ENCODE measurements at places on chromosomes 16 and 17.

GRCh38 chr16:14131774-14132695, 60.9 kb downstream of the MRTFB start:
- DNase-seq = no peak

DNA sequence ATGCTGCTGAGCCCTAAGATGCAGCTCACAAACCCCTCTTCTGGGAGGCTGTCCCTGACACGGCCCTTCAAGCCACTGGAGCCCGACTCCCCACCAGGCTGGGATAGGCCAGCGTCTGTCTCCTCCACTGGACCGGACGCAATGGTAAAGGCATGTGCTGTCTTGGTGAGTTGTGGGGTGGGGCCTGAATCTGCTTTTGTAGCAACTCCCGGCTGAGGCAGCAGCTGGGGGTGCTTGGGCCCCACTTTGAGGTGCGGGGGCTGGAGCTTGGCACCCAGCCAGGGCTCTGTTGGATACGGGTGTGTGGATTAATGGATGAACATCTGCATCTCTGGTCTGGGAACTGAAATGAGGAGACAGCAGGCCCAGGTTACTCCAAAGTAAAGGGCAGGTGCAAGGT, 3.5 kb upstream of the NLRC3 start:
- no peak for DNase-seq

DNA sequence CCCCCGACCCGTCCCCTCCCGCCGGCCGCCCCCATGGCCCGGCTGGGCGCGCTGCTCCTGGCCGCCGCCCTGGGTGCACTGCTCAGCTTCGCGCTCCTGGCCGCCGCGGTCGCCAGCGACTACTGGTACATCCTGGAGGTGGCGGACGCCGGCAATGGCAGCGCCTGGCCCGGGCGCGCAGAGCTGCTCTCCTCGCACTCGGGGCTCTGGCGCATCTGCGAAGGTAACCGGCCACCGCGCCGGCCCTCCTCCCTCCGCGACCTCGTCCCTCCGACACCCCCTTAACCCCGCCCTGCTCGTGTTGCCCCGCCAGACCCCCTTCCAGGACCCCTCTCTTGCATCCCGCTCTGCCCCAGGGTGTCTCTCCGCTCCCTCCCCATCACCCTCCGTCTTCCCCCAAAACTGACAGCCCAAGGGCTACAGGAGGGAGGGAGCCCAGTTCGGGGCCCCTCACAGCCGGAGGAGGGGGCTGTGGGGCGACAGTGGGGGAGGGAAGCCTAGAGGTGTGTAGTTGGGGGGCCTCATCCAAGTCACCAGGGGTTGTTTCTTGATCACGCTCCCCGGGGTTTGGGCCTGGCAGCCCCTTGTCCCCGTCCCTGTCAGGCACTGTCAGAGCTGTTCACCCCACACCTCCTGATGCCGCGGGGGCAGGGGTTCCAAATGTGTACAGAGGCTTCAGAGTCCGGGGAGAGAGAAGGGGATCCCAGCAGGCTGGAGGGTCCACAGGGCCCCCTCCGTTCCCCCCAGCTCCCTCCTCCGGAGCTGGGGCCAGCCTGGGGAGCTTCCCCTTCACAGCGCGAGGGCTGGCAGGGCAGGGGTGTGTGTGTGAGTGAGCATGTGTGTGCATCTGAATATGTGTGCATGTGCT, 794 bp downstream of the TMEM235 start:
- DNase-seq = no peak

DNA sequence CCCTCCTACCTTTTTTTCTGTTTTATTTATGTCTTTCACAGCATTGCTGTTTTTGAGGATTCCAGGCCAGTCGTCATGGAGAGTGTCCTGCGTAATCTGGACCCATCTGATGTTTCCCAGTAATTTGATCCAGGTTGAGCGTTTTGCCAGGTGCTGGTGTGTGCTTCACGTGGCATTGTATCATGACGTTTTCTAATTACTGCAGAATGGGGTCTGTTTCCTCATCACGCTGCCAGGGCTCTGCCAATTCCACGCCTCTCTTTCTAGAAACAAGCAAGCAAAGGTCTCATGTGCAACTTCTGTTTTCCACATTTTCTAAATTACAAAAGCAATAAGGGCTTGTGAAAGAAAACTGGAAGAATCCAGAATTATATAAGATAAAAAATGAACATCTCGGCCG, 28.3 kb upstream of the BHLHA9 start:
- no peak for DNase-seq

- no peak for DNase-seq
Measured at GRCh38 chr17:77476006-77476405, 335.2 kb downstream of the SEC14L1 start.

DNA sequence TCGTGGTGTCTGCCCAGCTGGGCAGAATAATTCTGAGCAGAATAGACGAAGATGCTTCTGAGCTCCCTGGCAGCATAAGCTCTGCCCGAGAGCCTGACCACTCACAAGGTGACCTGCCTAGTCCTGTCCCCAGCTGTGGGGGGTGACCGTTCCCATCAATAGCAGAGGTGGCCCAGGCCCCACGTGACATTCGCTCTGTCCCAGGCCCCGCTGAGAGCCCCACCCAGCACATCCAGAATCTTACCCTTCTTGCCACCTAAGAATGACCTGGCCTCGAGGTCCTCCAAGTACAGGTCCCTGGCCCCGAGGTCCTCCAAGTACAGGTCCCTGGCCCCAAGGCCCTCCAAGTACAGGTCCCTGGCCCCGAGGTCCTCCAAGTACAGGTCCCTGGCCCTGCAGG, 695 bp upstream of the TMEM204 start:
- DNase-seq = no peak

DNA sequence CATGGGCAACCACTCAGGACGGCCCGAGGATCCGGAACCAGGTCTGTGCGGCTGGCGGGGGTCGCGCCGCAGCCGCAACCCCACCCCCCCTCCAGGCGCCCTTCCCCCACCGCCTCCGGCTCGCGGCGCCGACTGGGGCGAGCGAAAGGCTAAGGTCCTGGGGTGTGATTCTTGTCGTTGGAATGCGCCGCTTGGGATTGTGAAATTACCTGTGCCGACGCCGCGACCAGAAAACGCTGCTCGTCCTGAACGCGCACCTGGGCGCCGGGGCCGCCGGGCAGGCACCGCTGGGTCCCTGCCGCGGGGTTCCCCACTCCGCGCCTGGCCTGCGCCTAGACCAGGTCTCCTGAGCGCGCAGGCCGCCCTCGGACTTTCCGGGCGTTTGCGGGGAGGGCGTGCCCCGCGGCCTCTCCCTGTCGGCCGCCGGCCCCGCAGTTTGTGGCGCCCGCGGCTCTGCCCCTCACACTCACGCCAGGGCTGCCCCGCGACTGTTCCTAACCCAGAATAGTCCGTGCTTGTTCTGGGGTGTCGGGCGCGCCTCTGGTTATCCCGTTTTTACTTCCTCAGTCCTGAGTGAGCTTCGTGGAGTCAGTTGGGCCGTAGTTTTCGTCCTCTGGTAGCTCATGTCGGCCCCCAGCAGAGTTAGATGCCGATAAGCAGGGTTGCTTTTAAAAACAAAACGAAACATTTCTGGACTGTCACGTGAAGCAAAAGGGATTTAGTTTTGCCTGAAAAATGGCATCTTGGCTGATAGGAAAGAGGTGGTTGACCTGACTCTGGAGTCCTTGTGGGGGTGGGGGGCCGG, 147.2 kb downstream of the SPECC1 start:
- no peak for DNase-seq

GRCh38 chr17:62045517-62045916, 19.6 kb downstream of the MED13 start:
- DNase-seq = no peak

- no peak for DNase-seq
Measured at GRCh38 chr16:56300891-56301850, 109.9 kb downstream of the GNAO1 start.

DNA sequence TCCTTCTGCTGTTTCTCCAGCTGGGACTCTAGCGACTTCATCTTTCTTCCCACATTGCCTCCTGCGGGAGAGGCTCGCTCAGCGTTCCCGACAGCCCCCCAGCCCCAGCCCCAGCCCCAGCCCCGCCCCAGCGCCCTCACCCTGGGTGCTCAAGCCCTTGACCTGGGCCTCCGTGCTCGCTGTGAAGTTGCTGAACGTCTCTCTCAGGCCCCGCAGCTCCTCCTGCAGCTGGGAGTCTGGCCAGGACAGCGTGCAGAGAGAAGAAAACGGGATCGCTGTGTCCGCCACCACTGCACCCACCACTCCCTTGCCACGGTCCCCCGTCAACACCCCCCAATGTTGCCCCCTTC, 2.4 kb downstream of the ASGR1 start:
- DNase-seq = no peak

DNA sequence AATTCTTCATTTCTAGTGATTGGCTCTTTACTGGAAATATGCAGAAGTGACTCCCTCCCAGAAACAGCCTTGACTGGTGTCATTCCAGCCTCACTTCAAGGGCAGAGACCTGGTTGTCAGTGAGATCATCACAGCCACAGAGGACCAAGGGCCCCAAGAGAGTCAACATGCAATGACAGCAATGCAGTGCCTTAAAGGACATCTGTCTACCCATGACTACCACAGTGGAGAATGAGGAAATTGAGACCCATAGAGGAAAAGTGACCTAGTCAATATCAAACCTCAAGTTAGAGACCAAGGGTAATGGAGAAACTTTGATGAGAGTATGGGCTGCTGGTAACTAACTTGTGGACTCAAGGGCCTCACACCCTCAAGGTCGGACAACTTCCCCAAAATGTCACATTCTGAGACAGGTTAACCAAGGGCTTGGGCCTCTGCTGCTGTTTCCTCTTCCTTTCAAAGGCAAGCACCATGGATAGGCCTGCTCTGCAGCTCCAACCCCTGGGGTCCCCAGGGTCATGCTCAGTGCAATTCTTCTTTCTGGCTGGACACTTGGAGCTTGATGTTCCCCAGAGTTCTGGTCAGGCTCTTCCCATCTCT, 11.3 kb downstream of the NOG start:
- DNase-seq = no peak

DNA sequence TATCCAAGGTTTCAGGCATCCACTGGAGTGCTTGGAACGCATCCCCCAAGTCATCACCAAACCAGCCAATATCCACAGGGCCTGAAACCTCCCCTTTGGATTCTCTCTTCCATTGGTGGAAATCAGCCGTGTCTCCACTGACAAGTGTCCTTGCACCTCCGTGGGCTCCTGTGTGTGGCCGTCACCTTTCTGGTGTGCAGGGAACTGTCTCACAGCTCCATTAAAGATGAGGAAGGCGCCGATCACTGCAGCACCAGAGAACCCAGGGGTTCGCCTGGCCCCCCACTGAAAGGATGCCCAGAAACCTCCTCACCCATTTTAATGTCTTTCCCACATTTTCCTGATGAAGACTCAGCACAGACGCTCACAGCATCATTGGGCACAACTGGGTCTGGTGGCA, 17.8 kb upstream of the METRNL start:
- no peak for DNase-seq

- DNase-seq = no peak
Measured at GRCh38 chr17:8426802-8427201, 8.9 kb upstream of the NDEL1 start.

- DNase-seq = no peak
Measured at GRCh38 chr17:81110488-81111040, 54.7 kb upstream of the PVALEF start.

GRCh38 chr16:88635671-88636319, 2.6 kb upstream of the IL17C start:
- DNase-seq = no peak

DNA sequence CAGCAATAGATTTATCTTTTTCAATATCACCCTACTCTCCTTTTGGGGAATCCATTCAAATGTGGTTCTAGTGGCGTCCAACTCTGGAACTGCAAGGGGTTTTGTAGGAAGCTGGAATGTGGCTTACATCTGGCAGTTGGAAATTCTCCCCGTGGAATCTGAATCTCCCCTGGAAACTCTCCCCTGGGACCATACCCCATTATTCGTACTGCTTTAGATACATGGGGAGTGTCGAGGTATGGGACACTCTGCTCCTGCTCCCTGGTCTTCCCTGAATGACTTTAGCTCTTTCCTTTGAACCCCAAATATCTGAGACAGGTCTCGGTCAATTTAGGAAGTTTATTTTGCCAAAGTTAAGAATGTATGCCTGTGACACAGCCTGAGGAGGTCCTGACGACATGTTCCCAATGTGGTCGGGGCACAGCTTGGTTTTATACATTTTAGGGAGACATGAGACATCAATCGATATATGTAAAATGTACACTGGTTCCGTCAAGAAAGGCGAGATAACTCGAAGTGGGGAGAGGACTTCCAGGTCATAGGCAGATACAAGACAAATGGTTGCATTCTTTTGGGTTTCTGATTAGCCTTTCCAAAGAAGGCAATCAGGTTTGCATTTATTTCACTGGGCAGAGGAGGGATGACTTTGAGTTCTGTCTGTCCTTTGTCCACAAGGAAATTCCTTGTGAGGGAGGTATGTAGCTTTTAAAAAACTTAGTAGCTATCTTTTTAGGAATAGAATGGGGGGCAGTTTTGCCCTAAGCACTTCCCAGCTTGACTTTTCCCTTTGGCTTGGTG, 89.1 kb upstream of the CORO6 start:
- no peak for DNase-seq

- no peak for DNase-seq
Measured at GRCh38 chr17:13635951-13636350, 34.2 kb upstream of the HS3ST3A1 start.

DNA sequence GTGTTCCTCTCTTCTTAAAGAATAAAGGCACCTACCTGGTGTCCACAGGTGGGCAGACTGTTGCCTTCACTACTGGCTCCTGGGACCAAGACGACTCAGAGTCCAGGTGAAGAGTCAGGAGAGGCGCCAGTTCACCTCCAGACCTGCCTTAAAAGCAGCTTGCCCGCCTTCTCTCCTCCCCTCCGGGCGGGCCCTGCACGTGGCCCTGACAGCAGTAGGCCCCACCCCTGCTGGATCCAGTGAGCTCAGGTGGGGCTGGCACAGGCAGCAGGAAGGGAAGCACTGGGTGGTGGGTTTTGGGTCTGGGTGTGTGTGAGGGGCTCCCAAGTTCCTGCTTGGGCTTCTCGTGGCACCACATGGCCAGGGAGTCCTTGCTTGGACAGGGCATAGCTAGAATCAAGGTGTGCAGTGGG, at the start of gene TNS4:
TSS of gene TNS4 (minus strand) at position 125 of the 413 bp plus-strand sequence. CDS start 5,198 bp downstream, outside the sequence.
- no peak for DNase-seq

- DNase-seq = no peak
Measured at GRCh38 chr17:6455321-6455705, 11.1 kb downstream of the PIMREG start.

- no peak for DNase-seq
Measured at GRCh38 chr17:57158325-57158724, 73.3 kb downstream of the AKAP1 start.

GRCh38 chr16:49504626-49505025, 131.0 kb downstream of the C16orf78 start:
- DNase-seq = no peak

GRCh38 chr17:62597920-62598319, 29.6 kb upstream of the MRC2 start:
- no peak for DNase-seq

- DNase-seq = no peak
Measured at GRCh38 chr16:55703003-55704001, 47.5 kb downstream of the SLC6A2 start.

DNA sequence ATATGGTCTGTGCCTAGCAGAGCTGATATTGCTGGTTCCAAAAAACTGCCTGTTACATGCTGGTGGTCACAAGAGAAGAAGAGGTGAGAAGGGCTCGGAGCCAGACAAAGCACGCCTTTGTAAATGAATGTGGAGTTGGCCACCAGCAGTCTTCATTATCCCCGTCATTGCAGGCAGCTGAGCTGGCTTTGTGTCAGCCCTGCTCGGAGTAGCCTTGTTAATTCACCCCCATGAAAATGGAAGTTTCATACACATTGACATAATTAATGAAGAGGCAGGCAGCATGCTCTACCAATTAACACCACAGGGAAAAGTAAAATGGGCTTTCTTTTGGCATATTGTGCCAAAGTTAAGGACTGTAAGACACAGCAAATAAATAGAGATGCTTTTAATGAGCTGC, 113.7 kb upstream of the RBFOX1 start:
- no peak for DNase-seq

- DNase-seq = no peak
Measured at GRCh38 chr17:79921411-79922115, 82.3 kb upstream of the CBX4 start.

Data from cortex of kidney (tissue), 1 donor.